Activated T-helper 1 cell treated with anti-CD3 and anti-CD28 coated beads, Interleukin-2, amount 50 U/mL, for 16 hours (primary cell): ENCODE measurements at places on chromosomes 3 and 15.

DNA sequence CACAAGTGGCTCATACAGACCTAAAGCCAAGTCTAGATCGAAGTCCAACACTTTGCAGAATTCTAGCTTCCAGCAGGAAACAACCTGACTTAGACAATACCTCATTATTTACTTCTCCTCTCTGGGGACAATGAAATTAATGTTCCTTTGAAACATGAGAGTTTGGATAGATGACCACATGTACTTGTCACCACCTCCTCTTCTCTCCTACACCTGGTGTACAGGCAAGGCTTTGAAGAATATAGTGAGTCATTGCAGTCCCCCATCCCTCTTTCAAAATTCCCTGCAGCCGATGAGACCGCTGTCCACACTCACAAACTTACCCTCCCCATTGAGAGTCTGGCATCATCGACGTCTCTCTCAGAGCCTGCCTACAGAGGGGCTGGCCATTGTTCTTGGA is 189.0 kb upstream of the HES1 start:
- DNase-seq = no peak

DNA sequence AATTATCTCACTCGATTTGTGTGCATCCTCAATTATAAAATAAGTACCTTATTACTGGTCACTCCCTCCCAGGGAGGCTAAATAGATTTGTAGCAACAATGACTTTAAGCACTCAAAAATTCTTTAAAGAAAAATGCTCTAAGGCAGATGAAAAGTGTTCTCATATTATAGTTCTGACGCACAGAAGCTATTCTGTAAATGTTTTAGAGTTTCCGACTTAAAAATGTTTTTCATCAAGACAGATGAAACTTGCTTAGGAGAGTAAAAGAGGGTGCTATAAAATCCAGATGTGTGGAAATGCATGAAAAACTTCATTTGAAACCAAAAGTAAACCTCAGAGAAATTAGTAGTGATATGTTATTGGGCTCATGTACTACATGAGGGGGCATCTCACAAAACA is 398.4 kb upstream of the KCNMB2 start:
- DNase-seq = no peak

DNA sequence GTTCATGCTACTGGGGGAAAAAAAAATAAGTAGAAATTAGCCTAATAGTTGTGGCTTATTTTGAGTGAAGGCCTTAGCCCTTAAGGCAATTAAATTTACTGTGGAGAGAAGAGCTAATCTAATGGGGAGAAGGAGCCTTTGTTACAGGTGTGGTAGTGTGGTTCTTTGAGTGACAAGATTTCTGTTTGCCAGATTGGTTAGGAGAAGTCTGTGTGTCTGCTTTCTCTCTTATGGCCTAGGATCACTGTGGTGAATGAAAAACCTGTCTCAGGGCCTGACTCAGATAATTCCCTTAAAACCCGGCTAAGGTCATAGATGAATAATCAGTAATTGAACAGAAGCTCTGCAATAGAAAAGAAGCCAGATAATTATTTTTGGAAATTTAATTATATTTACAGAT is 27.0 kb downstream of the OPA1 start:
- DNase-seq = no peak

DNA sequence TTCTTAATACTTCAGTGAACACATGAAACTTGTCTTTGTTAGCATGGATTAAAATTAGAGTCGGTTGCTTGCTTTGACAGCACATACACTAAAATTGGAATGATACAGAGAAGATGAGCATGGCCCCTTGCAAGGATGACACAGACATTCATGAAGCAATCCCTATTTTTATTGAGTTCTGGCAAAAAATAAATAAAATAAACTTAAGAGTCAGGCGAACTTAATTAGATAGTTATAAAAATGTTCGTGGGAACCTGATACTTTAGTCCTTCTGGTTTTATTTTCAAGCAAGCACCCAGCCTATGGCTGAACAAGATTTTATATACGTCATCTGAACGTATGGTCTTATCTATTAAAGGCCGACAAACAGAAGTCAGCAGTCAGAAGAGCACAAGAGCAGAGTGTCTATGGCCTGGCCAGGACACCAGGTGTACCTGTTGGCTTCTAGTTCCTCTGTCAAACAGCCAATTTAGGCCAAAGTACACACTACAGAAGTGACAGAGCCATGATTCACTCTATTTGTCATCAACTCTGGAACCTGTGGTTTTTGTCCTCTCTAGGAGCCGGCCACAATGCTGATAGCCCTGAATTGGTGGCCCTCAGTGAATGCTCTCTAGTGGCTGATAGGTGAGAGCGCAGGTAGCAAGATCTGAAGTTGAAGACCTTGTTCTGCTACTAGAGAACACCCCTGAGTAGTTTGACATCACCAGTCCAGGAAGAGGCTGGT is 64.3 kb downstream of the LEO1 start:
- DNase-seq = no peak

- DNase-seq = no peak
Measured at GRCh38 chr15:88810446-88810845, 7.2 kb downstream of the ACAN start.
